Astrocyte (in vitro differentiated cells and primary cell): ENCODE measurements at places on chromosomes 1 and 21.

- no peak for DNase-seq
These were observed 8.2 kb downstream of the DMRTB1 start for GRCh38 chr1:53467391-53467790.

DNA sequence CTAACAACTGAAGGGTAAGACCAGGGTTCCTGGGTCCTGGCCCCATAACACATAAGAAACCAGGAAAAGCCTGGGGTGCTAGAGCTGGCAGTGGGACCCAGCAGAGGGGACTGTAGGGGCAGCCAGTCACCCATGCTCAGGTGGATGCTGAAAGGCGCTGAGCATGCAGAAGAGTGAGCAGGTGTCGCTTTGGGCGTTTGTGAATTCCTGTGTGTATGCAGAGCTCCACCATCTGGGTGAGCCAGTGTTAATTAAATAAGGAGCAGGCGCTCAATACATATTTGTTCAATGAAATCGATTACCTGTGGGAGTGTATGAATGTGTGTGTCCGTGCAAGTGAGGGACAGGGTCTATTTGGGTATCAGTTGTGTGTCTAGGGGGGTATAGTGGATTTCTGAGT is 499 bp downstream of the C1QA start:
- no peak for DNase-seq

DNA sequence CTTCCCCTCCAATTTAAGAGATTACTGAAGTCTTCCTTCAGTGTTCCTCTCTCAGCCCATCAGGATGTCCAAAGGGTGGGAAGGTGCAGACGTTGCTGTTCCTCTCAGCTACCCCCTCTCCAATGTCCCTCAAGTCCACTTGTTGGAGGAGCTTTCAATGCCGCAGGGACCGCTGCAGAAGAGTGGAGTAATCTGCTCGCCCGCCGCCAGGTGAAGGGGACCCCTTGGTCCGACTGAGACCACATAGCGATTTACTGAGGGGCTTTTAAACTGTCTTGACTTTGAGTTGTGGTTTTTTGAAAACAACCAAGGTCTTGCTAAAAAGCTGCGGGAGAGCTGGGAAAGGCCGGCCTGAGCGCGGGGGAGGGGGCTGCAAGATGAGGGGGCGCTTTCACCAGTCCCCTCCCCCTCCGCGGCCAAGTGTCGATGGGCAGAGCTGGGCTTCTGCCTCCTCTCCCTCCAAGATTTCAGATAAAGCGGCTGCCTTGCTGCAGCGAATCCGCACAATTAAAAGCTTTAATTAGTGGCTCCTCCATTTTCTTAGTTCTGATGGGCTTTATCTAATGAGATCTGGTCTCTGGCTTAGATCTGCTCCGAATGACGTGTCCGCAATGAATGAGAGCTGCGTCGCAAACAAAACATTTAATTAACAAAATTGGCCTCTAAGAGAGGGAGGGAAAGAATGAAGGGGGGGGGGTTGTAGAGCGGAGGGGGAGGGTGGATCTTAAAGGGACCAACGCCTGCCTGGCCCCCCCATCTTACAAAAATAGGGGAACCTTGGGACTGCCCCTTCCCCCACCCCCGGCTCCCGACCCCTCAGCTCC is 5.9 kb downstream of the LMO4 start:
- DNase-seq: peak; percentile 37

GRCh38 chr1:229085291-229085690 is 185.6 kb upstream of the RAB4A start:
- DNase-seq: no peak

GRCh38 chr1:2115702-2116341 is 65.6 kb downstream of the PRKCZ start:
- peak; percentile 39 for DNase-seq

- peak; percentile 90 for DNase-seq
These were observed 403.6 kb downstream of the PTPRU start for GRCh38 chr1:29639741-29640427.

DNA sequence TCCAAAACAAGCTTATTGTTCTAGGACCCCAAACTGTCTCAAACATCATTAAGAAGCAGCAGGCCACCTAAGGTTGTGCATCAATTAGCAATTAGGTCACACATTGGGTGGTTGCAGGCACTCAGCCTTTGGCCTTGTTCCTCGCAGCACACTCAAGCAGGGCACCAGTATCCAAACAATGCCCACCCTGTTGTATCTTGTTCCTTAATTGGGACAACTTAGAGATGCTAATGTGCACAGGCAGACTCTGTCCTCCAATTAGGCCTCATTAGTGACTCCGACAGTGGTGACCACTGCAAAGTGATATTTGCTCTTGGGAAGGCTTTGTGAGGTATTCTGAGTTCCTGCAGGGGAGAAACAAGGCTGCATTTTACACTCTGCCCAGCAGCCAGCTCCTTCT is 515.1 kb upstream of the PTBP2 start:
- DNase-seq: no peak

GRCh38 chr1:195030793-195031192 is 1577.4 kb downstream of the KCNT2 start:
- DNase-seq: no peak

DNA sequence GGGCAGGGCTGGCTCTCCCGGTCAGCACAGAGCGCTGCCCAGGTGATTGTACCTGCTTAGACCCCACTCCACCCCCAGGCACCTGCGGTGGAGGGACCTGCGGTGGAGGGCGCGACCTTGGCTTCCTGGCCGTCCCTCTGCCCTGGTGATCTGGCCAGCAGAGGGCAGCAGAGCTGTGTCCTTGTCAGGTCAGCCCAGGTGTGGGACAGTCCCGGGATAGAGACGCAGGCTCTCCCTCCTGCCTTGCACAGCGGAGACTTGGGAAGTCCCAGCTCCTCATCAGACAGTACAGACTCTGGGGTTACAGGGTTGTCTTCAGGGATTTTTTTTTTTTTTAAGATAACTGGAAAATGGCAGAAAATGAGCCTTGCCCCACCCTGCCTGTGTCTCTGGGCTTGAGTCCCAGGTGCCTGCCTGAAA is 10.0 kb downstream of the SLX9 start:
- DNase-seq: peak; percentile 26
